Stimulated activated naive CD4-positive, alpha-beta T cell treated with Interleukin-2 at 50 U/mL for 16 hours (primary cell): ENCODE measurements at places on chromosomes 3 and 15.

- peak; percentile 64 for DNase-seq
Observed at GRCh38 chr3:186783731-186784515, 546 bp downstream of the EIF4A2 start.

GRCh38 chr3:73611176-73611575 is 13.6 kb downstream of the PDZRN3 start:
- DNase-seq, result no peak

DNA sequence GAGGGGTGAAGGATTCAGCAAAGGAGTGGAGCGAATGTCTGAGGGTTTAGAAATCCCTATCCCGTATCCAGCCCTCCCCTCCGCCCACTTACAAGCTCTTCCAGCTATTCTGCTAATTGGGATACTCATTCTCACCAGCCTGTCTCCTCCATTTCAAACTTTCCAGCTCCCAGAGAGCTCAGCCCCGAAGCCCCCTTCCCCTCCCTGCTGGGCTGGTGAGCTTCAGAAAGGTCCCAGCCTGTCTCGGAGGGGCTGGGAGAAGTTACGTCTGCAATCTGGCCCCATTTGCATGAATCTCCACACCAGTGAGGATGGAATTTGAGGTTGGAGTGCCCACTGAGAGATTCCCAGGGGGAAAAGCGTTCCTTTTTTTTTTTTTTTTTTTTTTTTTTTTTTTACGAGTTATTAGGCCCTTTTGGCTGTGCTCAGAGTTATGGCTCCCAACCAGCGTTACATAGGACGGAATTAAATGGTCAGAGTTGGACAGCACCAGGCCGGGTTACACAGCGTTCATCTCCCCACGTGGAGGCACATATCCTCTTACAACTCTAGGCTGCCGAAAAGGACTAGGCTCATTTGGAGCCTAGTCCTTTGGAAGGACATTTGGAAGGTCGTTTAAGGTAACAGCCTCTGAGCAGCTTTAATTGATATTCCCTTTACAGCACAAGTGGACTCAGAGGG is 34.6 kb downstream of the FGD5 start:
- no peak for DNase-seq

DNA sequence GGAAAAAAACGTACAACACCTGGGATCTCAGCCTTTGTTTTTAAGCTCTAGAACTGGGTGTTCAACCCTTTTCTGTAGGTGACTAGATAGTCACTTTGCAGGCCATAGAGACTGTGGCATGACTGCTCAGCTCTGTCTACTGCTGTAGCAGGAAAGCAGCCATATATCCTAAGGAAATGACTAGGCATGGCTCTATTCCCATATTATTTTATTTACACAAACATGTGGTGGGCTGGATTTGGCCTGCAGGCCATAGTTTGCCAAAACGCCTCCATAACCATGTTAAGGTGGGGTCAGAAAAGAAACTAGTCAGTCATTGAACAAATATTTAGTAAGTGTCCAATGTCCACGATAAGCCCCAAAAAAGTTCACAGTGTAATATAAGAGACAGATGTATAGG is 452.5 kb downstream of the MCTP2 start:
- DNase-seq, result no peak

DNA sequence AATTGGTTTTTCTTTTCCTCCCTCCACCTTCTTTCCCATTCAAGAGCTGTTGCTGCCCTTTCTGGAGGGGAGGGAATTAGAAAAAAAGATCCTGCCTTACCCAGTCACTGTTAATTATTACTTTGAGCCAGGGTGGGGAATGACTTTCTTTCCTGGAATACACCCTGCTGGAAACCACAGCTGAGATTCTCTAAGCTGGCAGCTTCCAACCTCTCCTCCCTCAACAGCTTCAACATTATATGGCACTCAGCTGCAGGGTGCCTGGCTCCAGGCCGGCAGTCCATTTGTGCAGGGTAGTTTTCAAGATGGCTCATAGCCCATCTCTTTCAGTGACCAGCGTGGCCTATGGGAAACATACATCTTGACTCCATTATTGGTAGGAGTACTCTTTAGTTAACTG is 105.8 kb downstream of the UBE3A start:
- DNase-seq, result no peak

DNA sequence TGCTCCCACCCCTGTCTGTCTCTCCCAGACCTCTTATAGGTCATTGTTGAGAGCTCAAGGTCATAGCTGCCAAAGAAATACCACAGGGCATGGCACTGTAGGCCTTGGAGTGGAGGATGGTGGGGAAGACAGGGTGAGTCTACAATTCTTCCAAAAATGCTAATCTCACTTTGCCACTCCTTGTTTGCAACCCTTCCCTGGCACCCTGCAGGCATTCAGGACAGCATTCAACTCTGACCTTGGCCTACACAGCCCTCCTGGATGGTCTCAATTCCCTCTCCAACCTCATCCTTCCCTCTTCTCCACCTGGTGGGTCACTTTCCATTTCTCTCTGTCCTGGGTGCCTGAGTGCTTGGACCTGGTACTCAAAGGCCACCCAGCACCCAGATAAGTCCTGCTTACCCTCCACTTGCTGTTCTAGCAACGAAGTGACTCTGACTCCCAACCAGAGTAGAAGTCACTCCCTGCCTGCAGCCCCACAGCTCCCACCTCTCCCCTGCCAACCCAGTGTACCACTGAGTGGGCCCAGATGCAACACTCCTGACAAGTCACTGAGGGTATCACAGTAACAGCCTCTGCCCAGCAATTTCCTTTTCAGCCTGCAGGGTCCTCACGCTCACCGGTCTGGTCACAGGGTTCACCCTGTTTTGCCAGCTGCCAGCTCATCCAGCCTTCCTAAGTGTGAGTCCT is 36.6 kb downstream of the AMOTL2 start:
- no peak for DNase-seq

- no peak for DNase-seq
Observed at GRCh38 chr3:52162250-52162872, 8.1 kb upstream of the POC1A start.

DNA sequence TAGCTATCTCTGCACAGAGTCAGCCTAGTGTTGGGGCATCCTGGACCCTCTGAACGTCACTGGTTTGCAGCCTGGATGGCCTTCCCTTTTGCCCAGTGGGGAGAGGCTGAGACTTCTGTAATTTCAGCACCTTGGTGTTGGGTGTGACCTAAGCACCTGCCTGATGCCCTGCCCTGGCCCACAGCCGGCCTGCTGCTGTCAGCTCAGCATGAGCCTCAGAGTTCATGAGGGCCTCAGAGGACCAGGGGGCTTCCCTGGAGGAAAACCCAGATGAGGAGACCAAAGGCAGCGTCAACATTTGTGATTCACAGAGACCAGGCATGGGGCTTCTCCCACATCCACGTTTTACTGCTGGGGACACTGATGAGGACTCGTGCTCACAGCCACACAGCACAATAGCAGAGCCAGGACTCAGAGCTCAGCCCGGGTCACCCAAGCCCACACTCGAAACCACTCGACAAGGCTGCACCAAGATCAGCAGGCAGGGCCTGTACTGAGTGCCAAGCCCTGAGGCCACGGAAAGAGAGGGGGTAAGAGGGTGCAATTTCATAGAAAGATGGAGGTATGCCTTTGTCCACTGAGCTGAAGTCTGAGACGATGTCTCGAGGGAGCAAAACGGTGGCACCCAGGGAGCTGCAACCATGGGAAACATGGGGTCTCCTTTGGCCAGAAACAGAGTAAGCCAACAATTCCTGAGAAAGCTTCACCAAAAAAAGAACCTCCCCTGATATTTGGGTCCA is 9.9 kb upstream of the GP9 start:
- DNase-seq, result no peak

DNA sequence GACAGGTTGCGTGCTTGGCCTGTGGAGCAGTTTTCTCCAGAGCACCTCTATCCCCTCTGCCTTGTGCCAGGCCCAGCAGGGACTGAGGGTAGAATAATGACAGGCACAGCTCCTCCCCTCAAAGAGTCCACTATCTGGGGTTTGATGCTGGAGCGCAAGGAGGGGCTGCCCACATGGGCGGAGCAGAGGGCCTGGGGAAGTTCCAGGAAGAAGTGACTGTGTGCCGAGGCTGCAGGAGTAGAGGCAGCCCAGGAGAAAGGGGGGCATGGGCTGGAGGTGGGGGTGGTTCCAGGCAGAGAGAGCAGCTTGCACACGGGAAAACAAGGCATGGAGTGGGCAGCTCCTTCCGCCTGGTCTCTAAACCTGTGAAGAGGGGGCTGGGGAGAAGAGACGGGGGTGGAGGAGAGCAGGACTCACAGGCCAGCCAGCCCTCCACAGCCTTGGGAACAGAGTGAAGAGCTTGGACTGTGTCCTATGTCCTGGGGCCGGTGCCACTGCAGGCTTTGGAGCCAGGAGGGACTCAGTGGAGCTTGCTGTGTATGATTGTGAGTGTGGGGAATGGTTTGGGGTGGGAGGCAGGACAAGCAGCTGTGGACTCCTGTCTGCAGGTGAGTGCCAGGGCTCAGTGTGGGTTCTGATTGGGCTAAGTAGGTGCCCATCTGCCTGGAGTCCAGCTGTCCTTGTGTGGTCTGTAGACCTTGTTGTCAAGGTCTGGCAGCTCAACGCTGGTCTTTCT is 48.1 kb downstream of the APBA2 start:
- no peak for DNase-seq
